ENCODE measurements at places on chromosomes 11 and 22.
A peak's percentile ranks its signal among the peaks of the same experiment; 100 is the strongest.

DNA sequence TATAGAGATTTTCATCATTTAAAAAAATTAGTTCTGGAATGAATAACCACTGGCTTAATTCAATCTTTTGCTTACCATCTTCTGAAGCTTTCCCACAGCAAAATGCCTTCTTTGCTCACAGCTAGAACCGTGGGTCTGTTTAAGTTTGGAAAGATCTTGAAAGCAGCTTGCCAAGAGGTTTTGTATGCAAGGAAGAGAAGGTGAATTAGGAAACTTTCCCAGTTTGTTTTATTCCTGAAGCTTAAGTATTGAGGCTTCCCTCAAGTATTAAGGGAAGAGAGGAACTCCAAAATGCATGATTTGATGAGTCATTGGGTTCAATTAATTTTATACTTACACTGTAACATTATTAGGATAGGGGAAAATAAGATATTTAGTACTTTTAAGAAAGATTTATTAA, 1.9 kb upstream of the ARHGEF12 start:
- no peak for DNase-seq

GRCh38 chr11:64674774-64675173, 48.2 kb downstream of the NRXN2 start:
- peak; percentile 40 for DNase-seq

DNA sequence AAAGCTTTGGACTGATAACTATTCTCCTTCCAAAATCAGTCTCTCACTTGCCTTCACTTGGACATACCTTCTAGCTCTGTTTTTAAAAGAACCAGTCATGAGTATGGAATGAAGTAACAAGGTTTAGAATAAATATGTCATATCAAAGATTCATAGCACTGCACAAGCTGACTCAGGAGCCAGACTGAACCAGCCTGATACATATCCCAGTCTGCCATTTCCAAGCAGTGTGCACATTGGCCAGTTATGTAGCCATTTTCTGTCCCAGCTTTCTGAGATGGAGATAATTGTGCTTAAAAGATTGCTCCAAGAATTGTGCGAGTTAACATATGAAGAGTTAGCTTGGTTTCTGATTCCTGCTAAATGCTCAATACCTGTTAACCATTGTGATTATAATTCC, 311.3 kb downstream of the C11orf87 start:
- no peak for DNase-seq

GRCh38 chr11:65781152-65781961, 581 bp upstream of the AP5B1 start:
- no peak for DNase-seq

- no peak for DNase-seq
Measured at GRCh38 chr11:121722431-121723245, 269.9 kb upstream of the SORL1-AS1 start.

DNA sequence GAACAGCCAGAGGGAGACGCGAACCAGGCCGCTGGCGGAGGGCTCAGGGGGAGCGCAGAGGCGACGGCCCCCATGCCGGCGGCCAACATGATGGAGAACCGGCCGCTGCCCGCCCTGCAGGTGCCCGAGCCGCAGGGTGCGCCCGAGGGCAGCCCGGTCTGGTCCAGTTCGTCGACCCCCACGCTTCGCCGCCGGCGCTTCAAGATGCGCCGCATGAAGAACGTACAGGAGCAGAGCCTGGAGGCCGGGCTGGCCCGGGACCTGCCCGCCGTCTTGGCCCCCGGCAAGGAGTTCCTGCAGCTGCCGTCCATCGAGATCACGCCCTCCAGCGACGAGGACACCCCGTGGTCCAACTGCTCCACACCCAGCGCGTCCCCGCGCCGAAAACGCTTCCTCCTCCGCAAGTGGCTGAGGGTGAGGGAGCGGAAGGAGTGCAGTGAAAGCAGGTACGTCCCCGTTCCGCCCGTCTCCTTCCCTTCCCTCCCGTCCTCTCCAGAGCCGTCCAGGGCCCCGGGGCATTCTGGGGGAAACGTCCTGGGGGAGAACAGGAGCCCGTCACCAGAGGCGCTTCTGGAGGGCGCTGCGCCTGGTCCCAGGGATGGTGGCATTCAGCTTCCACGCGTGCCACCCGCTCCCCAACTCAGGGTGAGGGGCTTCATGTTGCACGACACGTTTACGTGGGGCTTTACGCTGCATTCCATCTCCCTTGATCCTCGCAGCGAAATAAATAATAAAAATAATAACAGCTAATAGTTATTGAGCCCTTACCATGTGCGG, 840 bp downstream of the GRAMD1B start:
- DNase-seq = no peak

All from GM19239 (cell line).